ENCODE measurements at places on chromosomes 4 and X.
A peak's percentile ranks its signal among the peaks of the same experiment; 100 is the strongest.

GRCh38 chrX:149433451-149433850 lies 71.7 kb downstream of the IDS start:
- DNase-seq = no peak

DNA sequence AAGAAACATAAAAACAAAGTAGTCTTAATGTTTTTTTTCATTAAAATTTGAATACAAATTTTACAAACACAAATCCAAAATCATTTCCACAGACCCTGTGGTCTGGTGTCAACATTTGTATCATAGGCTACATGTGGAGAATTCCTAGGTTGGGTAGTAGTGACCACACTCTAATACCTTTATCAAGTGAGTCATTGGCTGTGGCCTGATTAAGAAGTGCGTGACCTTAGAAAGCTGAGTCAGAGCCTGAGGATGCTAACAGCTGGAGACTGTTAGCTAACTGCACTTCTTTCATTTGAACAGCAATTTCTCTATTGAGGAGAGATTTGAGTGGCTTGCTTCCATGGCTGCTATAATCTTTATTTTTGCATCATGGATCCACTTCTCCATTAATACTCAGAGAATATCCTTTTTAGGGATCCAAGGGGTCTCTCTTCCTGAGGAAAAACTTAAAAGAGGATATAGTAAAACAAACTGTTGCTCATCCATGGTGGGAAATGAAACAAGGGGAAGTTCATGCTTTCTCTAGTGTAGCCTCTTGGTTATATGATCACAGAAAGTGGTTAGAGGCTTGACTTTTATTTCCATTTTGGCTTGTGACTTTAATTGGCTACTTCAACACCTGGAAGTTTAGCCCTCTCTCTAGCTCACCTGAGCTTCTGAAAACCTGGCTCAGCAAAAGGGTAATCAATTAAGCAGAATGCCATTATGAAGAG lies 335.8 kb downstream of the PABPC4L start:
- no peak for DNase-seq

- DNase-seq = no peak
Observed at GRCh38 chrX:39975101-39975925, 122.4 kb downstream of the BCOR start.

- no peak for DNase-seq
Observed at GRCh38 chr4:55083735-55084134, 41.7 kb downstream of the KDR start.

GRCh38 chr4:47692691-47693090 lies 145.2 kb downstream of the CORIN start:
- DNase-seq = no peak

- DNase-seq = no peak
Observed at GRCh38 chr4:26899991-26900390, 39.4 kb downstream of the STIM2 start.

GRCh38 chr4:108831886-108832285 lies 69.0 kb upstream of the ETNPPL start:
- DNase-seq = no peak

DNA sequence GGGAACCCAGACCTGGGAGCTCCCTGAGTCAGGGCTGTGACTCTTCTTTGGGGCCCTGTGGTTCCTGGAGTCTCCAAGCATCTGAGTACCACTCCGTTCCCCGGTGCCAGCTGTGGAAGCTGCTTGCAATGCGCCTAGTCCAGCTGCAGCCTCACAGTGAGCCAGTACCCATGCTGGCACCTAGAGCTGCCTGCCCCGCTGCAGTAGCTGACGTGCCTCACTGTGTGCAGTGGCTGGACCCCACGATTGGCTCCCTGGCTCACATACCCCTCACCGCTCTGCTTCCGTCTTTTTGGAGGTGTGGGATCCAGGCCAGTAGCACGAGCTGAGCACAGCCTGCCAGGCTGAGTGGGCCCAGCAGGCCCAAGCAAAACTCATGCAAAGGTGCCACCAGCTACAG lies 32.1 kb upstream of the PAGE1 start:
- DNase-seq = no peak

- DNase-seq = no peak
Observed at GRCh38 chr4:111230265-111230664, 607.4 kb upstream of the PITX2 start.

DNA sequence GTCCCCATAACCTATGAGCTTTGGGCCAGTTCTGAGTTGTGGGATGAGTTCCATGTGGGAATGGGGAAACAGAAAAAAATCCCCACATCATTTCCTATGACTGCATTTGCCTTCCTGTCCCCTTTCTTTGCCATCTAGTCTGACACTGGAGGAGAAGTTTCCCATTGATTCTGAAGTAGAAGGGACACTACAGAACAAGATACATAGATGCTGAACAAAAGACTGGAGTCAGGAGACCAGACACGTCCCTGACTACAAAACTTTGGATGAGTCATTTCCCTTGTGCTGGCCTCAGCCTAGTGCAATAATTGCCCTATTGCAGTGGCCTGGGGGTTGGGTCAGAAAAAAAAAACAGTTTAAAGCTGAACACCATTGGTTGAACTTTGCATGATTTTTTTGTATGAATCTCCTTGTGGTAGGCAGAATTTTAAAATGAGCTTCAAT lies 22.1 kb downstream of the BEX3 start:
- no peak for DNase-seq

GRCh38 chr4:181312066-181312465 lies 931.1 kb upstream of the TENM3 start:
- DNase-seq = no peak

DNA sequence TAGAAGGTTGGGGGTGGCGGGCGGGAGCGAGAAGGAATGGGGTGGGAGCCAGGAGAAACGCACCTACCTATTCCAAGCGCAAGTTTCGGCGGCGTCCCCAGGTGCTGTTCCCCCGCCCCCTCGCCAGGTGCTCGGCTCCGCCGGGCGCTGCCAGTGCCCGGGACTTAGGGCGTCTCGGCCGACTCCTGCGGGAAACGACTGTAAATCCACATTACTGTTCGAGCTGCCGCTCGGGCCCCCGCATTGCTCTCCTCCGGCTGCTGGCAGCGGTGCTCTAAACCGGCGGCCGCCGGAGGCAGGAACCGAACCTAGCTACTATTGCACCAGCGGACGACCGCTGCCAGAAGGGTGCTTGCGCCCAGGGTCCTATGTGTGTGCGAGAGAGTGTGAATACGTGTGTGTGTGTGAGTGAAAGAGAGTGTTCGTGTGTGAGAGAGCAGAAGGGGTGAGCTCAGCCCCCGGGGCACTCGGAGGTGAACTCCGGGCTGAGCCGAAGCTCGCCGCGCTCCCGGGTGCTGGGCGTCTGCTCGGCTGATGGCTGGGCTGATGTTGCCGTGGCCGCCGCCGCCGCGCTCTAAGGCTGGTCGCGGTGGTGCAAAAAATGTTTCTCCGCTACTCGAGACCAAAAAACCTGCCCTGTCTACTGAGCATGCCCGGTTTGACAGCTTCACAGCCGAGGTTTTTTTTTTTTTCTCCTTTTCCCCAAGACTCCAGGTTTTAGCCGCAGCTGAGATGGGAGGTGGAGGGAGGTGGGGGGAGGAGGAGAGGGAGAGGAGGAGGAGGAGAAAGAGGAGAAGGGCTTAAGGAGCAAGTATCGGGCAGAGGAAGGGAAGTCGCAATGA lies 115.7 kb upstream of the TEX13C start:
- no peak for DNase-seq

DNA sequence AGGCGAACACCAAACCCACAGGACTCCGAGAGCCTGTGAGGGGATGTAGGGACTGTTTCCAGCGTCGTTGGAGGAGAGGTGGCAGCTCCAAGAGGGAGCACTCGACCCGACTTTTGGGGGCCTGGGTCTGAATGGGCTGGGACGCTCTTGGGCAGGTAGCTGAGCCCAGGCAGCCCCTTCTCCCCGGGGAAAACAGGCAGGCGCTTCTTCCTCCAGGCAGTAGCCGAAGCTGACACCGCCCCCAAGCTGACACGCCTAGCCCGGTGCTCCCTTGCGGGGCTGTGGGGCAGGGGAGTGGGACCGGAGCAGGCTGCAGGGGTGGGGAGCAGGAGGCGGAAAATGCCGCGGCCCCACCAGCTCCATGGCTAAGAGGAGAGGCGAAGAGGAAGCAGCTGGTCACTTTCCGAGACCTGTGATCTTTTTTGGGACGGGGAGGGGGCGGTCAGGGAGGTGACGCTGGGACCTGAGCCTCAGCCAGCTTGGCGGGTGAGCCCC lies 4.2 kb downstream of the NKX1-1 start:
- no peak for DNase-seq

- DNase-seq = no peak
Observed at GRCh38 chr4:6710996-6711395, 1.3 kb upstream of the MRFAP1L1 start.

GRCh38 chr4:80015407-80016189 lies 57.4 kb downstream of the ANTXR2 start:
- no peak for DNase-seq

DNA sequence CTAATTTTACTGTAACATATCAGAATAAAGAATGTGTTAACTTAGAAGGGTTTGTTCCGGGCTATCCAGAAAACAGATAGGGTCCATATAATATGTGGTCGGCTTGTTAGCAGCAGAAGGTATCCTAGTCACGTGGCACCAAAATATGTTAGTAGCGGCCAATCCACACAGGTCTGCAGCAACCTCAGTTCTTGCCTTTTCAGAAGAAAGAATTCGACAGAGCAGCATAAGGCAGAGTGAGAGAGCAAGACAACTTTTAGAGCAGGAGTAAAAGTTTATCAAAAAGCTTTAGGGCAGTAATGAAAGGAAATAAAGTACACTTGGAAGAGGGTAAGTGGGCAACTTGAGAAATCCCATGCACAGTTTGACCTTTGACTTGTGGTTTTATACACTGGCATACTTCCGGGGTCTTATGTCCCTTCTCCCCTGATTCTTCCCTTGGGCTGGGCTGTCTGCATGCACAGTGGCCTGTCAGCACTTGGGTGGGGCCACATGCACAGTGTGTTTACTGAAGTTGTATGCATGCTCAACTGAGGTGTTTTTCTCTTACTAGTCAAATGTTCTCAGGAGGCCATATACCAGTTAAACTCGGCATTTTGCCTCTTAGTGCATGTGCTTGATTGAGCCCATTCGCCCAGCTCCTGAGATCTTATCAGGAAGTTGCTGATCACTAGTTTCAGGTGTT lies 37.0 kb upstream of the ABCG2 start:
- DNase-seq = no peak

GRCh38 chrX:36978886-36979285 lies 29.3 kb upstream of the FAM47C start:
- no peak for DNase-seq

- no peak for DNase-seq
Observed at GRCh38 chr4:47010347-47010911, 17.0 kb upstream of the GABRA4 start.

DNA sequence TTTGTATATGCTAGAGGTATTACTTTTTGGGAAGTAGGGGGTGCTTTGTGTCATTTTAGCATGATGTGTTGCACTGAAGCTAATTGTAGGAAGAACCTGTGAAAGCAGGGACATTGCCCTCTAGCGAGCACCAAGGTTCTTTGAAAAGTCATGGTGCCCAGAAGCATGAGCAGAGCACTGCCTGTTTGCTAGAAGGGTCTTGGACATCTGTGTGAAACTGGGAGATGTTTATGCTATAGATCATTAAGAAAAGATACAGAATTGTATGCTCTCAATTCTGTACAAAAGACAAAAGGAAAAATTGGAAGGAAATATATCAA lies 14.7 kb downstream of the GRPR start:
- no peak for DNase-seq

DNA sequence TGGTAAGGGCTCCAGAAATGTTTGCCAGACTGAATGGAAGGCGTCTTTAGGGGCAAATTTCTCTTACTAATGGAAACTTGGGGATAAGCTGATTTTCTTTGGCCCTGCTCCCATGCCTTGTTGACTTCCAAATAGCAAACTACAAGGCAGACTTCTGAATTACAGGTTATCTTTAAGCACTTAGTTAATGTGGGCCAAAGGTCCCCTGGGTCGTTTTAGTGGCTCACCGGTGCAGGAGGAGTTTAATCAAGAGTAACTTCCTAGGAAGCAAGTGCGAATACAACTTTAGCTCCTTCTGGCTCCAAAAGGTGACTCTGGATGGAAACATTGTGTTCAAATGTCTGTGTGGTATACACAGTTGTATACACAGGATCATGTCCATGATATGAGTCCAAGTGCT lies 323.6 kb downstream of the SLITRK2 start:
- DNase-seq = no peak

DNA sequence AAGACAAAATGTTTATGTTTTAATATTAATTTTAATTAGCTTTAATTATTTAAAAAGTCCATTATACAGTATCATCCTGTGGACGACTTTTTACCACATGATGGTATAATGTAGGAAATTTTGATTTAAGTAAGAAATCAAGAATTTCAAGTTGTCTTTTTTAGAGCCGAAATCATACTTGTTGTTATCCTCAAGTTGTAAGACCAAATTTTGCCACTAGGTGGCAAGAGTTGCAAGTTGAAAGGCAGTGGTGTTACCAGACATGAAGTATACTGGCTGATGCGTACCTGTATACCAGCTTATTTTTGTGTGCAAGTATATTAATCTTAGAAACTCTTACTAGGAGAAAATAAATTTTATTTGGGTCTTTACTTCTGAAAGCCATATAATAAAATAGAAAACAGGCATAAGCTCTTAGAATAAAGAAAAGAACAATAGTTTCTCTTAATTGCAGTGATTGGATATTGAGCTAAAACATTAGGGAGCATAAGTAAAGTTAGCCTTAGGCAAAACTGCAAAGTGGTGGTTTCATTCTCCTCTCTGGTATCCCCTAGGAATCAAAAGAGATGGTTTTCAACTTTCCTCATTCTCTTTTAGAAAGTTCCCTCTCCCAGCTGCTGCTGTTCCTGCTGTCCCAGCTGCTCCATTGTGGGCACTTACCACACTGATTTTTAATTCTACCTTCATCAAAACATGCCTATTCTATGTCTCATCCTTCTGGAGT lies 118.0 kb upstream of the WDFY3 start:
- DNase-seq = no peak

DNA sequence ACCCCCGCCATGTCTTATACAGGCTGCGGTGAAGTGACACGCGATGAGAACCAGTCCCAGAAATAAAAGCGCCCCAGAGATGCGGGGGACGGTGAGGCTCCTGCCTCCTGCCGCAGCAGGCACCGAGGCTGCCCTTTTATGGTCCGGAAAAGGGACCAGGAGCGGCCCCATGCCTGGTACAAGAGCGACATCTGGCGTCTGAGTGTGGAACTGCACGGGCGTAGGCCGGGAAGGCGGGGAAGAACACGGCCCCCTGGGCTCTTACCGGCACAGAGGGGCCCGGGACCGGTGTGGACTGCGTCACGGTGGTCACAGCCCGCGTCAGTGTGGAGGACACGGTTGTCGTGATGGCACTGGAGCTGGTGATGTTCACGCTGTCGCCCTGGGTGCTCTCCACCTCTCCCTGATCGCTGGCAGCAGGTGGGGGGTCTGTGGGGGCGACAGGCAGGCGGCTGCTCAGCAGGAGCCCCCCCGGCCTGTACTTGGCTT lies 8.9 kb upstream of the RENBP start:
- peak; percentile 83 for DNase-seq

- DNase-seq = no peak
Observed at GRCh38 chrX:129731228-129731627, 7.6 kb upstream of the XPNPEP2 start.

DNA sequence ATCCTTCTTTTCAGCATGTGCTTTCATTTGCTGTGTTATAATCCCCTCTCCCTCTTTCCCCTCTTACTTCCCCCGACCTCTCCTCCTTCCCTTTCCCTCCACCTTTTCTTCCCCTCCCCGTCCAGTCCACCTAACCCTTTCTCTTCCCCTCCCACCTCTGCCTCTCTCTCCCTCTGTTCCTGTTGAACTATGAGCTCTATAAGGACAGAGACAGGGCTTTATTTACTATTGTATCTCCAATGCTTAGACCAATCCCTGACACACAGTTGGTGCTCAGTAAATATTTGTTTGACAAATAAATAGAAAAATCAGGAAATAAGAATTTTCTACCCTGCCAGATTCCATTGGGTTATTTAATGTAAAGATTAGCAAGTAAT lies 60.8 kb downstream of the EGF start:
- DNase-seq = no peak

GRCh38 chr4:2828758-2829181 lies 14.9 kb upstream of the ADD1 start:
- no peak for DNase-seq

Data from activated CD4-positive, alpha-beta T cell treated with anti-CD3 and anti-CD28 coated beads, Interleukin-2, amount 50 U/mL, for 48 hours (primary cell).